ENCODE measurements at places on chromosomes 11 and 22. TPM values are rescaled to one million over a fixed set of nuclear protein-coding genes. Genes with fewer than 3 reads are reported as not detected.

GLYAT gene
- total RNA-seq = not detected

DNA sequence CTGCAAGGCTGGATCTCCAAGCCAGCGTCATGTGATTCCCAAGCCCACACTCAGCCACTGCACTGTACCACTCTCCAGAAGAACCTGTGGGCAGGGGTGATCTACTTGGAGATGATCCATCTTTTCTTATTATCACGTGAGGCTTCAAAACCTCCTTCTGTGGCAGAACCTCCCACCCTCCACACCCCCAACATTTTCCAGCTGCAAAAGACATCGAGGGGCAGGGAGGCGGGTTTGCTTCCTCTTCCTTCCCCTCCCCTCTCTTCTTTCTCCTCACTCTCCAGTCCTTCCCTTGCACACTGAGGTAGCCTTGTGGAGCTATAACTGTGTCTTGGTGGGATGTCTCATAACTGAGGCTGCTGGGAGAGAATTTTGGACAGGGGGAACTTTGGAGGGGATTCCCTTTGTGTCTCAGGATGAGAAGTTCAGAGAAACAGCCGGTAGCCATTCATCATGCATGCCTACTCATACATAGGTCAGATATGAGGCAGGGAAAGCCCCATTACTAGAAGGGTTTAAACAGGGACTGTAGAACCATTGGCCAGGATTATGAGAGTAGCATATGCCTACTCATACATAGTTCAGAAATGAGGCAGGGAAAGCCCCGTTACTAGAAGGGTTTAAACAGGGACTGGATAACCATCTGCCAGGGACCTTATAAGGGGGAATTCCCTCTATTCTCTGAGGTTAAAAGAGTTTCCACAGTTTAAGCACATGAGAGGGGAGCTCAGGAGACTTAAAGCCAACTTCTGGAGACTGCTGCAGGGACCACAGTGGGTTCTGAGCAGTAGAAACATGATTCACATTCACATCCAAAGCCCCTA, 420.7 kb upstream of the CADM1 start:
- DNase-seq = no peak

DNA sequence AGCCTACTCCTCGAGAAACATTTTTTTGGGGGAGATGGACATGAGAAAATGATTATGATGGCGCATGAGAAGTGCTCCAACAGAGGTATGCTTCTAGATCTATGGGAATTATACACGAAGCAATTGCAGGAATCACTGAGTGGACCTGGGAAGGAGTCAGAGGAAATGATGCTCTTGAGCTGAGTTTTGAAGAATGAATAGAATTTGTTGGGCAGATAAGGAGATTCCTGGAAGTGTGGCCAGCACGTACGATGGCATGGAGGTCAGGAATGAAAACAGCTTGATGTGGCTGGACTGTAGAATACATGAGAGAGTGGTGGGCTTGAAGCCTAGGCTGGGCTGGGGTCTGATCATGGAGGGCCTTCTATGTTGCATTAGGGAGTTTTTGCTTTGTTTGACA, 31.7 kb downstream of the ADAMTS15 start:
- DNase-seq = no peak

KCNJ5 gene
- not detected for total RNA-seq

- DNase-seq = no peak
These were observed 163.4 kb downstream of the CNTN5 start for GRCh38 chr11:99184146-99184545.

- no peak for DNase-seq
These were observed 67.8 kb downstream of the TCF20 start for GRCh38 chr22:42202669-42203068.

- DNase-seq = peak; percentile 79
These were observed 15.8 kb downstream of the CYB5R2 start for GRCh38 chr11:7657306-7658025.

- no peak for DNase-seq
These were observed 69.4 kb downstream of the ARL14EP start for GRCh38 chr11:30392221-30392784.

SESN3 gene
- total RNA-seq = 0.23 TPM

DNA sequence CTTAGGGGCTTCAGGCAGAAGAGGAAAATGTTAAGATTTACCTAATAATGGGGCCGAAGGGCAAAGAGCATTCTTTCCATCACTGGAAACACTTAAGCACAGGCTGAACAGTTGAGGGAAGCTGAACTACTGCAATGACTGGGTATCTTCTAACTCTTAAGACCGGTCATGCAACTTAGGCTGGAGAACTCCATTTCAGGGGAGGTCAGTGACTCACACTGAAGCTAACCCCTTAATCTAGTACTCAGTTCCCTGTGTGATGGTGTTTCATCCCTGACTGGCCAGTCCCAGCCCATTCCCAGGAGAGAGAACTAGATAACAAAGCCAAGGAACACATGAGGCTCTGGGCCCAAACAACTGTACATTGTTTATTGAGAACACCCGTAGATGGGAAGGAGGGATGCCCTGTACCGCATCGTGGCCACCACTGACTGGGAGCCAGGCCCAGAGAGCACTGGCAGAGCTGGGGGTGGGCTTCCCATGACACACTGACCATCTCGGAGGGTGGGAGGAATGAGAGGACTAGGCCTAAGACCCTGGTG, 10.5 kb downstream of the RPL27A start:
- no peak for DNase-seq

ARRB1 gene
- 19.1 TPM for total RNA-seq

GLB1L3 gene
- total RNA-seq = not detected

DNA sequence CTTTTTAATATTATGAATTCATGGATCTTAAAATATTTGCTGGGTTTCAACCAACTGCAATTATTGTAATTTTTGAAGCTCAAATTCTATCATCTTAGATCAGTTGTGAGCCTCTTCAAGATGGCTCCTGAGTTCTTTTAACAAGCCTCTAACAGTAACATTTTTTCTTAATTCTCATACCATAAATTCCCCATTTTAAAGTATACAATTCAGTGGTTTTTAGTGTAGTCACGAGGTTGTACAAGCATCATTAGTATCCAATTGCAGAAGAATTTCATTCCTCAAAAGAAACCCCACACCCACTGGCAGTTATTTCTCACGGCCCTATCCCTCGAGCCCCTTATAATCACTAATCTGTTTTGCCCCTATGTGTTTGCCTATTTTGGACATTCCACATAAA, 270.8 kb downstream of the SBF2 start:
- no peak for DNase-seq

DNA sequence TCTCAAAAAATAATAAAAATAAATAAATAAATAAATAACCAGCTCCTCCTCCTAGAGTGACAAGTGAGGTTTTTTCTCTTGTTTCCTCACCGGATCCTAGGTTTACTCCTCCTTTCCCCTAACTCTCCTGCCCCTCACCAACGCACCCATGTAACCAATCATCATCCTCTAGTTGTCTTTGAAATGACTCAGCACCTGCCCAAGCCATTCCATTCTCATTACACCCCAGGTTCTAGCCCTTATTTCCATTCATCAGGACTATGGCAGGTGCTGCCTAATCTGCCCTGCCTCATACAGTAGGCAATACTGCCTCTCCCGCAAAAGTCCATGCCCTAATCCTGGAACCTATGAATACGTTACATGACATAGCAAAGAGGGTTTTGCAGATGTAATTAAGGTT, 60.4 kb downstream of the BUD13 start:
- DNase-seq = no peak

DNA sequence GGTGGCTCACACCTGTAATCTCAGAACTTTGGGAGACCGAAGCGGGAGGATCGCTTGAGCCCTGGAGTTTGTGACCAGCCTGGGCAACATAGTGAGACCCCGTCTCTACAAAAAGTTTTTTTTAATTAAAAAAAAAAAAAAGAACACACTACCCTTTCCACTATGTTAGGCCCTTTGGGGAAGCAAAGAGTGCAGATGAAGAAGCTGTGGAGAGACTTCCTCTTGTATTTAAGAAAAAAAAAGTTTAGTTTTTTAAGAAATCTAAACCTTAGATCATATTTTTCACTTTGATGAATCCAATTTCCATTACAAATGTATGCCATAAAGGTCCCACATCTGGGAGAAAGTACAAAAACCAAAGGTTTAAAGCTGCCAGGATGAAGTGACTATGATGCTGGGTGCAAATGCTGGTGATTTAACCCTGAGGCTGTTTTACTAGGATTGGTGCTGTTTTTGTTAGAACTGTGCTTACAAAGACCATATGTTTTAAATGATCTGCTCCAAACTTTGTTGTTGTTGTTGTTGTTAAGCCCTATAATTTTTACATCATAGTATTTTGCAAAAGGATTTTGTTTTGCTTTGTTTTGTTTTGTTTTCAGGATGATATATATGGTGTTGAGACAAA, 28.9 kb upstream of the ACER3 start:
- DNase-seq = no peak

SMTN gene
- 167 TPM for total RNA-seq

- DNase-seq = peak; percentile 33
These were observed 5.9 kb upstream of the OR52L1 start for GRCh38 chr11:5992604-5993251.

GRCh38 chr11:120832481-120833238, 191.2 kb upstream of the TBCEL start:
- DNase-seq = no peak

DNA sequence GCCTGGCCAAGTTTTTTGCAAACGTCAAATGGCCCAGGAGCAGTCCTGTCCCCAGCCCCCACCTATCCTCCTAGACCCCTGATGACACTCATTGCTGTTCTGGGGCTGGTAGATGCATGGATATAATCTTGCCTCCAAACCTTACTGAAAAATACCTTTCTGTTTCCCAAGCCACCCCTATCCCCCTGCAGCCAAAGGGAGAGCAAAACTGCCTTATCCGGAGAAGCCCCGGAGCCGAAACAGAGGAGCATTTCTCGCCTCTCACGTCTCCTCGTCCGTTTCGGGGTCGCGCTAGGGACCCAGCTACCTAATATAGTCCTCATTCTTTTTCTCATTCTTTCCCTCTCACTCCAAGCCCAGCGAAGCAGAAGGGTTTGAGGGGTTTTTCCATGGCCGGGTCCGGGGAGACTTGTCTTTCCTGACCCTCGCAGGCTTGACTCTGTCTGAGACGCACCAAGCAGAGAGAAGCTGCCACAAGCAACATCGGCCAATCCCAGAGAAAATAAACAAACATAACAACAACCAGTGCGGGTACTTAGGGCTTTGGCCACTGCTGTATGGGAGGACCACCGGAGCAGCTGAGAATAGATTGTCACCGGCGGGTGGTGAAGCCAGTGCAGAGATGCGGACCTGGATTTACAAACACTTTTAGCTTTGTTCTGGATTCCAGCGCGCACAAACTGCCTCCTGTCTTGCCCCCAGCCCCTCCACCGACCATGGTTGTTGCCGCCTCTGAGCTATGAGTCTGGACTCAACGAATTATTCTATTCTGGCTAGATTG, 1.6 kb downstream of the BSX start:
- DNase-seq = no peak

MAFF gene
- total RNA-seq = 72.6 TPM

DNA sequence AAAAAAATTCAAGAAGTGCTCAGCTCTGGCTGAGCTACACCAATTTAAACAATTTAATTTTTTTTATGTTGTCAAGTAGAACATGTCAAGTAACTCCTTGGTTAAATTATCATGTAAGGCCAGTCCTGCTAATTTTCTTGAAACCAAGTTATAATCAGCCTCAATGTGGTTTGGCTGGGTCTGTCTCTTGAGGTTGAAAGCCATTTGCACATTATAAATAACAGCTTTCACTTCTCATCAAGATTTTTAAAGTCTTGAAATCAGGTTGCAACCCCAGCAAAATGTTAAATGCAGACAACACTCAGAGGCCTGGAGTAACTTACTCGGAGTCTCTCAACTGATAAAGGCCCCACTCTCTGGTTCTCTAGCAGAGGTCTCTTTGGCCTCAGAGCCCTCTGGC, 324.4 kb downstream of the BRD1 start:
- DNase-seq = no peak

GRCh38 chr11:90732486-90732885, 509.6 kb upstream of the CHORDC1 start:
- no peak for DNase-seq

OR5B21 gene
- total RNA-seq = not detected

- peak; percentile 70 for DNase-seq
These were observed 42.5 kb downstream of the SNX19 start for GRCh38 chr11:130873761-130874160.

- no peak for DNase-seq
These were observed 71.4 kb downstream of the SLC1A2 start for GRCh38 chr11:35347921-35348331.

GRCh38 chr11:34323601-34324000, 34.2 kb downstream of the ABTB2 start:
- no peak for DNase-seq

DNA sequence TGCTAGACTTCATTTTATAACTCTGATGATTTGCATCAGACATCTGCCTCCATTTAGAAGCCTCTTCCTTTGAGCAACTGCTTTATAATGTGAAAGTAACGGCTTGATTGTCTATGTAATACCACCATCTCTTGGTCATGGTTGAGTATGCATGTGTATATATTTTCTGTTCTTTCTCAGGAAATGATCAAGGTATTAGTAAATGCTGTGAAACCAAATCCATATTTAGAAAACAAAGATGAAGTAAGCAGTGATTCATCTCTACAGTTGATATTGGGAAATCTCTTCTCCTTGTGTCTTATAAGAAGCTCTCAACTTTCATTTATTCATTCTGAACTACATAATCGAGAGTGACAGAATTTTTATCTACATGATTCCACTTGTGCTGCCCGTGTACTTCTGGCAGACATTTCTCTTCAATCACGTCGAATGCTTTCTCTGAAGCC, 104.6 kb upstream of the ANO3 start:
- DNase-seq = peak; percentile 81

DNA sequence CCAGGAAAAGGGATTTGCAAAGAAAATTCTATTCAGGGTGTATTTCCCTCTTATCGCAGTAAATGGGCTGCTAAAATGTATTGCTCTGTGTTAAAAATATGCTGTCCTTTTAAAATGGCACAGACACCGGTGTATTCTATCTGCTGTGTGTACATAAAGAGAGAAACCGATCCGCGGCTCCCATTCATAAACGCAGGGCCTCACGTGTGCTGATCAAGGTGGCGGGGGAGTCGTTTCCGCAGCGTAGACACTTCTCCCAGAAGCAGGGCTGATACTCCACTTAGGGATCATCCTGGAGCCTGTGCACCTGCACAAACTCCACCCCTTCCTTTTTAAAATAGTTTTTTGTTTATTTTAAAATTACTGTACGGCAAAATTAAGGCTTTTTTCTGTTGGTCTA, 26.1 kb upstream of the IGSF9B start:
- DNase-seq = no peak

TPBGL gene
- not detected for total RNA-seq

OR8G5 gene
- total RNA-seq = 0.46 TPM

TIGD3 gene
- 1.3 TPM for total RNA-seq

MS4A3 gene
- not detected for total RNA-seq

PDGFD gene
- 5.0 TPM for total RNA-seq

GRCh38 chr11:110505528-110506284, 76.0 kb downstream of the FDX1 start:
- DNase-seq = no peak

- no peak for DNase-seq
These were observed 34.4 kb downstream of the CCDC34 start for GRCh38 chr11:27328614-27329013.

- peak; percentile 9 for DNase-seq
These were observed 37.2 kb upstream of the TH start for GRCh38 chr11:2208691-2209369.

Measured in PC-3 (cell line).